ENCODE measurements at places on chromosomes 5 and 9.

- peaks cover 22% of the 10 kb centered on the region for H3K4me1 ChIP-seq
- DNase-seq, result no peak
- peaks cover 5% of the 10 kb centered on the region for H3K36me3 ChIP-seq
- H3K27ac ChIP-seq, result no peak overlapping the region
- H3K27me3 ChIP-seq, result no peaks in the 10 kb centered on the region
Measured at GRCh38 chr5:55316289-55316688, 8.5 kb downstream of the MTREX start.

- no peaks in the 10 kb centered on the region for H3K4me1 ChIP-seq
- H3K36me3 ChIP-seq, result no peaks in the 10 kb centered on the region
- no peak for DNase-seq
- no peak overlapping the region for H3K4me3 ChIP-seq
- H3K27ac ChIP-seq, result no peak overlapping the region
Measured at GRCh38 chr5:144547098-144547499, 376.4 kb downstream of the KCTD16 start.

GRCh38 chr9:83698976-83699585, 8.7 kb downstream of the UBQLN1 start:
- H3K27me3 ChIP-seq, result no peaks in the 10 kb centered on the region
- peaks cover 48% of the 10 kb centered on the region for H3K4me1 ChIP-seq
- no peak for DNase-seq
- H3K36me3 ChIP-seq, result no peaks in the 10 kb centered on the region
- no peak overlapping the region for H3K27ac ChIP-seq
- no peak overlapping the region for H3K4me3 ChIP-seq

- peaks cover 16% of the 10 kb centered on the region for H3K4me1 ChIP-seq
- H3K27ac ChIP-seq, result no peak overlapping the region
- no peaks in the 10 kb centered on the region for H3K36me3 ChIP-seq
- no peak overlapping the region for H3K4me3 ChIP-seq
- H3K27me3 ChIP-seq, result no peaks in the 10 kb centered on the region
- no peak for DNase-seq
Measured at GRCh38 chr5:58318468-58318867, 141.4 kb downstream of the PLK2 start.

DNA sequence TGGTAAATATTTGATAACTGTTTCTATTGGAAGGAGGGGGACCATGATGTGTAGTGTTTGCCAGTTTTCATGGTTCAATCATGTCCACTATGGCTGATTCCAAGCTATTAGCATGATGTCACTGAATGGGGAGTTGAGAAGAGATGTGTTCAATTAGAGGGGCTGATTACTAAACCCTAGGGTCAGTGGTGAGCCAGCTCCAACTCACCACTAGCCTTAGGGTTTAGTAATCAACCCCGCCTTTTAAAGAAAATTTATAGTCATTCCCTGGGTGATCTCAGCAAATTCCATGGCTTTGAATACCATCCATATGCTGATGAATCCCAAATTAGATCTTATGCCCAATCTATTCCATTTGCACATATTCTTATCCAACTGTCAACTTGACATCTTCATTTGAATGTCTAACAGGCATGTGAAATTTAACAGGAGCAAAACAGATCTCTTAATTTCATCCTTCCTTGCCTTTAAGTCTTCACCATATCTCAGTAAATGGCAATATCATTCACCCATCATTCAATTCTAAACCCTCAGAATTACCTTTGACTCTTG, 98.8 kb downstream of the GCNT1 start:
- no peak overlapping the region for H3K4me3 ChIP-seq
- H3K27ac ChIP-seq, result no peak overlapping the region
- H3K4me1 ChIP-seq, result peaks cover 56% of the 10 kb centered on the region
- H3K27me3 ChIP-seq, result no peaks in the 10 kb centered on the region
- no peaks in the 10 kb centered on the region for H3K36me3 ChIP-seq

DNA sequence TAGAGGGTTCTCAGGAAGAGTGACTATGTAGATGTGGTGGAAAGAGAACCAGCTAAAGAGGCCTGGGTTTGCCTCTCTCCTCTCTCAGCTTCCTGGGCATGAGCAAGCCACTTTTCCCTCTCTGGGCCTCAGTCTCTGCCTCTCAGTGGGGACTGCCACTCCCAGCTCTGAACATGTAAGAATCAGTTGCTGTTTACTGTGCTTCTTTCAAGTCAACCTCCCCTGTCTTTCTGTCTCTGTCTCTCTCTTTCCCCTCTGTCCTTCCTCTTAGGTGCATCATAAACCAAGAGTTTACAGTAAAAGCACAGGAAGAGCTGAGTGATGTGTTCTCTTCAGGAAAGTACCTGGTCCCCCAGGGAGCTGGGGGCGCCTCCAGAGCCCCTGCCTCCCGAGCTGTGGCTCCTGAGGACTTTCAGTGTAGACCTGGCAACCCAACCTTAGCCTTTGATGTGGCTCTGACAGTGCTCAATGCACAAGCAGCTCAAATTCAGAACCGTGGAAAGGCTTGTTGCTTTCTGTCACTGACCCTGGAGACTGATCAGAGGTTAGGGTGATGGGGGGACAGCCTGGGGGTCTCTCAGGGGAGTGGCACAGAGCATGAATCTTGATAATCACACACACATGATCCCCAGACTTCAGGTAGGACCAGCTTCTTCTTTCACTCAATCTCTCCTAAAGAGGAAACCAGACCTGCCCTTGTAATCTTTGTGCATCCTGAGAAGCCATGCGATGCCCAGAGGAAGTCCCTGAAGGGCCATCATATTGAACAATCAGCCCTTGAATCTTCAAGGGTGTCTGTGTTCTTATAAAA, 59.4 kb upstream of the TNFSF8 start:
- peaks cover 66% of the 10 kb centered on the region for H3K27me3 ChIP-seq
- H3K4me3 ChIP-seq, result no peak overlapping the region
- H3K4me1 ChIP-seq, result no peaks in the 10 kb centered on the region
- H3K27ac ChIP-seq, result no peak overlapping the region
- no peak for DNase-seq

All from chondrocyte (in vitro differentiated cells).